ENCODE measurements at places on chromosomes 5 and 9.

DNA sequence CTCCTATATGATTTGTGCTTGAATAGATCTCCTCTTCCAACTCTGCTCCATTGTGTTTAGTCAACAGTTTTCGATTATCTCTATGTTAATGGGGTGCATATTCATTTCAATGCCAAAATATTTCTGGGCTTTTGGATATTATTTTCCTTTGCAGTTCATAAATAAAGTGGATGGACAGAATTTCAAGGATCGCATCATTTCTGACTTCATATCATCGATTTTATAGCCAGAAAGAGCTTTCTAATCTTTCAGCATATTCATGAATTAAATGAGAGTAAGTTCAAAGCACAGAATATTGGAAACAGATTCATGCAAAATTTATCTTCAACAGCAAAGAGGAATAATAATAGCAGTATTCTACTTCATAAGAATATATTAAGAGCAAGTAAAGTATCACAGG is 60.0 kb upstream of the MINAR2 start:
- no peak for DNase-seq

DNA sequence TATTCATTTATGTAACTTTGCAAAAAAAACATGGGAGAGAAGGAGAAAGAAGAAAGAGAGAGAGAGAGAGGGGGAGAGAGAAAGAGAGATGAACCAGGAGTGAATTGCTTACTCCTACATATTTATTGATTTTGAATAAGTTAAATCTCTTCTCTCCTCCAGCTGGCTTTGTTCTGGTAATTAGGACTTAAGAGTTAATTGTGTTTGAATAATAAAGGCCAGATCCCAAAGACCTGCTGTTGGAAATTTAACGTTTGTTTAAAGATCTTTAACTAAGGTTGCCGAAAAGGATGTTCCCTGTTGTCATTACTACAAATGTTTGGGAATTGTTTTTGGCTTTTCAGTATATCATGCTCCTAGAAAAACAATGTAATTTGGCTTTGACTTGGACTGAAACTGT is 473.0 kb downstream of the TUSC1 start:
- DNase-seq: no peak

GRCh38 chr5:80516826-80517225 is 28.9 kb downstream of the FAM151B start:
- DNase-seq: peak; percentile 21

GRCh38 chr5:142529626-142530278 is 156.1 kb downstream of the FGF1 start:
- DNase-seq: no peak

DNA sequence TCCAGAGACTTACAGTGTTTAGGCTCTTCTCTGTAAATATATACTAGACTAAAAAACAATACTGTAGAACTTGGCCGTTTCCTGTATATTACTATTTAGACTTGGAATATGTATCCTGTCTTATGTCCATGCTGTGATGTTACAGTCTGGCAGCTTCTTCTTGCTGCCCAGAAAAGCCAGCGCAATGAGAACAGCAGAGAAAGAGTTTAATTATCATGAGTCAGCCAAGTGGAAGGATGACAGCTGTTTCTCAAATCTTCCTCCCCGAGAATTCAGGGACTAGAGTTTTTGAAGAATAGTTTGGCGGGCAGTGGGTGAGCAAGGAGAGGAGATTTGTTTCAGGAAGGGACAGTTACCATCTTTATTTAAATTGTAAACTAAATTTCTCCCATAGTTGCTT is 37.5 kb downstream of the NAA35 start:
- DNase-seq: no peak

- no peak for DNase-seq
These were observed 465.4 kb downstream of the RASEF start for GRCh38 chr9:82597241-82598203.

DNA sequence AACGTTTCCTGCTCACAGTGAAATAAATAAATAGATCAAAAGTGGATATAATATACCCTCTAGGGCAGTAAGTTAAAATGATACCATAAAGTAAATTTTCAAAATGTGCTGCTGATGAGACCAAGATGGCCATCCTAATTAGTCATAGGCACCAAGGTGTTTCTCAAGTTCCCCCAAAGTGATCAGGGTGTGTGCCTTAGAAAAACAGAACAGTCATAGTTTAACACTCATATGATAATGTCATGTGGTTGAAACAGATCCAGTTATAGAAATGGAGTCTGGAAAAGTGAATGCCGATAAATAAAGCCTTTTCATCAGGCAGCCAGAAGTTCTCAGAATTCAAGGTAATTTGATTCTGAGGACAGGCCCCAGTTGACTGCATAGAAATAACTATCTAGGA is 161.5 kb upstream of the CDKN2B start:
- no peak for DNase-seq

DNA sequence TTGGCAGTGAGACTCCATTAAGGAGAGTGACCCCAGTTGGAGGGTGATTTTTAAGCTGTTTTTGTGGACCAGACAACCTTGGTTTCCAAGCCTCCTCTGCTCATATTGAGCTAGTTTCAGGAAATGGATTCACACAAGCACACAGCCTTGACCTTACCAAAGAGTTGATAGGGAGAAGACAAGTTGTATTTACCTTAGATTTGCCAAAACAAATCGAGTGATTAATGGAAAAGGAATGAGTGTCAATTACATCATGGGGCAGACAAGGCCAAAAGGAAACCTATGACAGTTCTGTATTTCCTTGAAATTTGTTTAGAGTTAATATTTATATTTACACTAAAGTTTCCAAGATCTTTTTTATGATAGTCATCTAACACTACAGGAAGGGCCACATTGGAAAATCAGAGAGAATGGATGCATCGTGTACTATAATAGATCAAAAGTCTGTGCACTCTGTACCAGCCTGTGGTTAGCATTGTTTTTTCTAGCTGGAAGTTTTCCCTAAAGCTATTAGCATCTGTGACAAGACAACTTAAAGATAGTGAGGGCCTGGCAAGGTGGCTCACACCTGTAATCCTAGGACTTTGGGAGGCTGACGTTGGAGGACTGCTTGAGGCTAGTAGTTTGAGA is 86.0 kb upstream of the FER start:
- no peak for DNase-seq

DNA sequence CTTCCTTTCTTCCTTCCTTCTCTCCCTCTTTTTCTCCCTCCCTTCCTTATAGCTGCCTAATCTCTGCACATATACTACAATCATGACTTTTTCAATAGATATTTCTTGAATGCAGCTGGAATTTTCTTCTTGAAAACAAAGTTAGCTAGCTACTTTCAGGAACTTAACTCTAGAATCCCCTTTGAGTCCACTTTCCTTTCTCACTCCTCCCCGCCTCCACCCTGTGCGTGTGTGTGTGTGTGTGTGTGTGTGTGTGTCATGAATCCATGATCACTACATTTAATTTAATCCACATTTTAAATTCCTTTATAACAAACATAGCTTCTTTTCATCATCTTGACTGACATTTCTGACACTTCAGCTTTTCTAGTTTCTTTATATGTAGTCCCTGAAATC is 167.5 kb upstream of the KLF9 start:
- DNase-seq: no peak

GRCh38 chr5:37844009-37844408 is 4.2 kb upstream of the GDNF start:
- no peak for DNase-seq

DNA sequence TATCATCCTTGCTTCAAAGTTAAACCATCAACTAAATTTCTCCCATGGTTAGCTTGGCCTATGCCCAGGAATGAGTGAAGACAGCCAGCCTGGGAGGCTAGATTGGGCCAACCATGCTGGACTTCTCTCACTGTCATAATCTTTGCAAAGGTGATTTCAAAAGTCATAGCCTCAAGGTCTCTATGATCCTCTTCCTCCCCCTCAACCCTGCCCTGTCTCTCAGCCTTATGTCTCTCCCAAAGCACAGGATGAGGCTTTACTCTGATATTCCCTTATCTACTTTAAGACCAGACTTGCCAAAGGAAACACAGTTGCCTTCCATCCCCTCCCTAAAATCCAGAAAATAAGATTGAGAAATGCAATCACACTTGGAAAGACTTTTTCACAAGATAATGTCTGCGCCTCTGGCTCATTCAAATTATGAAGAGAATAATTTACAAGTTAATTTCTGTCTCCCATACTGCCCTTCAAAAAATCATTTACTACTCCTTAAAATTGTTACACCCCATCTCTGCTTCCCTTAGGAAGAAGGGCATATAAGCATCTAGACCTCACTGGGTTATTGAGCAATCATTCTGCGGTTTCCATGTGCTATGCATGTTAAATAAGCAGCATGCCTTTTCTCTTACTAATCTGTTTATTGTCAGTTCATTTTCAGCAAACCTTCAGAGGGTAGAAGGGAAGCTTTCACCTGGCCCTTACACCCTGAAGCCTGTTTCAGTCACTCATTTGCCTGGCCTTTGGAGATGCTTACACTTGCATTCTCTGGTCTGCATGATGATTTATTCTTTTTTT is 113.8 kb upstream of the ANKRD55 start:
- no peak for DNase-seq

GRCh38 chr5:2756211-2757152 is 5.0 kb upstream of the IRX2 start:
- DNase-seq: no peak

DNA sequence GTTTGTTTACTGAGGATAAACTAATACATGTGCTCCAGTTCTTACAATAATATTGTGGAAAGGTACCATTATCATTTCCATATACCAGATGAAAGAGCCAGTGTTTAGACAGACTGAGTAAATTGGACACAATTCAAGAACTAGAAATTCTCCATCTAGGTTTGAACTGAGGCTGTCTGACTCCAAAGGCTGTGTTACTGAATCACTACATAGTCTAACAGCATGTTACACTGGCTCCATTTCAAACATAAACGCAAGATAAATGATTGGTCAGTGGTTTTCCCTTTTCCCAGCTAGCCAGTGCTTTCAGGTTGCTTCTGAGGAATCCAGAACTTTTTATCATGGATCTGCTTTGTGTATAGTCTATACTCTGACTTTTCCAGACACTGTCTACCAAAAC is 8.1 kb downstream of the SPDL1 start:
- DNase-seq: no peak

GRCh38 chr9:122389799-122390481 is 19.1 kb downstream of the PTGS1 start:
- DNase-seq: no peak

DNA sequence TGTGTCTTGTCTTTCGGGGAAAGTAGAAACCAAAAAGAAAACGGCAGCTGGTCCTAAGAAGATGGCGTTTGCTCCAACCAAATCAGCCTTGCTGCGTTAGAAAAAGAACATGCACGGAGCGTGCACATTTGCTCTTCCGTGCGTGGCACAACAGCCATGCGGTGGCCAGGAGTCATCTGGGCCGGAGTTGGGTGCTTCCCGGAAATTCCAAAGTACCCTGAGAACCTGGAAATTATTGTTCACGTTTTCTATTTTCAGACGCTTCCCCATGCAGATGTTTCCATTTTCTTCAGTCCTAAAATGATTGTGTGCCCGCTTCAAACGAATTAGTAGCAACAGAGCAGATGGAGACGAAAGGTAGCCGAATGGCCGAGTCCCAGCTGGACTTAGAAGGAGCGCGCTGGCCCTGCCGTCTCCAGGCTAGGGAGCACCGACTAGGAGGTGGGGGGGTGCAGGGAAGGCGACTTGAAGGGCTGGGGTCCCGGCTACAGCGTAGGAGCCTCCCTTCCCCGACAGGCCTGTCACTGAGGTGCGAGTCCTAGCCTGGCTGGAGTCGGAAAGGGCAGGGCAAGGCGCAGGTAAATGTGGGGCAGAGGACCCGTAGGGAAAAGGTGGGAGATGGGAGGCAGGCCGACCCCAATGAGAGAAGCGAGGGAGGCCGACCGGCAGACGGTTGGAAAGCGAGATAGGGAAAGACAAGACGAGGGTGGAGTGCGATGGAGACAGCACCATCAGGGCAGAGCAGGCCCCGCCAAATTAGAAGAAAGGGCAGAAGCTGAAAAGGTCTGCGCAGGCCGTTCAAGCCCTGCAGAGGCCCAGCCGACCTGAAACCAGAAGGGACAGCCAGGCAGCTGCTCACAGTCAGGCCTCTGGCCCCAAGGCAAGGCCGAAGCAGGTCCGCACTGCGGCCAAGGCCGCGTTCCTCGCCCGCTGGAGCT is 1.4 kb downstream of the BARX1 start:
- no peak for DNase-seq

- no peak for DNase-seq
These were observed 21.4 kb upstream of the SPATA9 start for GRCh38 chr5:95704150-95704549.

GRCh38 chr9:98517761-98518160 is 191.0 kb downstream of the GABBR2 start:
- no peak for DNase-seq

- no peak for DNase-seq
These were observed 12.2 kb upstream of the F2R start for GRCh38 chr5:76703707-76704106.

- no peak for DNase-seq
These were observed 1.6 kb downstream of the FER start for GRCh38 chr5:108749128-108749861.

DNA sequence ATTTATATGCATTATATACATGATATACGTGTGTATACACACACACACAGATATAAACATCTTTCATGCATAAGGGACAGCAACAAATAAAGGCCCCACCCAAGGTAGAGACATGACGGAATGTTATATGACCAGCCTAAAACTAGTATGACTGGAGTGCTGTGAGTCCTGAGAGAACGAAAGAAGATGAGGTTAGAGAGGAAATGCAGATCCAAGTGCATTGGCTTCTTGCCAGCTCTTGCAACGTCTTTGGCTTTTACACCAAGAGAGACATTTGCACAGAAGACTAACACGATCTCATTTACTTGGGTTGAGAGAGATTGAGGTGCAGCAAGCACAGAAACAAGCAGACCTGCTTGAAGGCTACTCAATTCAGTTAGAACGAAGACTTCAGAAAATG is 23.0 kb downstream of the CDH10 start:
- no peak for DNase-seq

DNA sequence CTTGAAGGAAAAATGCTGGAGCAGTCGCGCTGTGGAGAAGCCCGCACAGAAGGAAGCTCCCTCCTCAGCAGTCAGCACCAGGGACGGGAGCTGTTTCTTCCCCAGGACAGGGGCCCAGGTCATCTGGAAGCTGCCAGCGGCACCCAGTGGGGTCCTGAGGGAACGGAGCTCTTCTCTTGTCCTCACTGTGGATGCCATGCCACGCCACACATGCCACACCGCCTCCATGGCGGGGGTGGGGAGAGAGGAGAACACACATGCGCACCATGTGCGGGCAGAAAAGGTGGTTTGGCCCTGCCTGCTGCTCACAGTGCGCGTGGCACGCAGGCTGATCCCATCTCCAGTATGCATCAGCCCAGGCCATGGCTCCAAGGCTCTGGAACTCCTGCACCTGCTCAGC is 41.7 kb upstream of the ZNF354B start:
- no peak for DNase-seq

Data from stimulated activated CD4-positive, alpha-beta T cell treated with anti-CD3 and anti-CD28 coated beads, Interleukin-12 subunit alpha, Interleukin-12 subunit beta, amount 100 ng/mL, for 48 hours (primary cell).